ENCODE measurements at places on chromosomes 13 and 19. TPM values are rescaled to one million over a fixed set of nuclear protein-coding genes. Genes with fewer than 3 reads are reported as not detected.

ANKRD10 gene
- total RNA-seq, result 12.1 TPM

SAFB2 gene
- total RNA-seq, result 12.6 TPM

SHISA7 gene
- total RNA-seq, result not detected

ERICH6B gene
- total RNA-seq, result not detected

MEIOSIN gene
- not detected for total RNA-seq

NPAS1 gene
- total RNA-seq, result 1.7 TPM

SHC2 gene
- total RNA-seq, result 0.07 TPM

ZNF723 gene
- total RNA-seq, result not detected

RAP2A gene
- 19.3 TPM for total RNA-seq

VMAC gene
- total RNA-seq, result 2.5 TPM

RPS28 gene
- total RNA-seq, result 523 TPM

C19orf33 gene
- total RNA-seq, result 609 TPM

ENOX1 gene
- 0.56 TPM for total RNA-seq

All from airway epithelial cell (primary cell).